Stimulated activated CD8-positive, alpha-beta memory T cell treated with anti-CD3 and anti-CD28 coated beads, Interleukin-2, amount 100 ng/mL, for 1 hour (primary cell): ENCODE measurements at places on chromosomes 5 and 9.
A peak's percentile ranks its signal among the peaks of the same experiment; 100 is the strongest.

- no peak for DNase-seq
These were observed 23.0 kb upstream of the GOLM1 start for GRCh38 chr9:86122311-86122710.

- no peak for DNase-seq
These were observed 135.2 kb downstream of the RXRA start for GRCh38 chr9:134461426-134461982.

GRCh38 chr5:18805376-18805775 lies 1171.1 kb downstream of the TAF11L14 start:
- no peak for DNase-seq

- DNase-seq, result peak; percentile 9
These were observed 624 bp downstream of the FBXW11 start for GRCh38 chr5:172005708-172006320.

GRCh38 chr9:14325147-14325546 lies 11.2 kb upstream of the NFIB start:
- no peak for DNase-seq

- no peak for DNase-seq
These were observed 139.9 kb downstream of the PALM2AKAP2 start for GRCh38 chr9:109919736-109920408.

DNA sequence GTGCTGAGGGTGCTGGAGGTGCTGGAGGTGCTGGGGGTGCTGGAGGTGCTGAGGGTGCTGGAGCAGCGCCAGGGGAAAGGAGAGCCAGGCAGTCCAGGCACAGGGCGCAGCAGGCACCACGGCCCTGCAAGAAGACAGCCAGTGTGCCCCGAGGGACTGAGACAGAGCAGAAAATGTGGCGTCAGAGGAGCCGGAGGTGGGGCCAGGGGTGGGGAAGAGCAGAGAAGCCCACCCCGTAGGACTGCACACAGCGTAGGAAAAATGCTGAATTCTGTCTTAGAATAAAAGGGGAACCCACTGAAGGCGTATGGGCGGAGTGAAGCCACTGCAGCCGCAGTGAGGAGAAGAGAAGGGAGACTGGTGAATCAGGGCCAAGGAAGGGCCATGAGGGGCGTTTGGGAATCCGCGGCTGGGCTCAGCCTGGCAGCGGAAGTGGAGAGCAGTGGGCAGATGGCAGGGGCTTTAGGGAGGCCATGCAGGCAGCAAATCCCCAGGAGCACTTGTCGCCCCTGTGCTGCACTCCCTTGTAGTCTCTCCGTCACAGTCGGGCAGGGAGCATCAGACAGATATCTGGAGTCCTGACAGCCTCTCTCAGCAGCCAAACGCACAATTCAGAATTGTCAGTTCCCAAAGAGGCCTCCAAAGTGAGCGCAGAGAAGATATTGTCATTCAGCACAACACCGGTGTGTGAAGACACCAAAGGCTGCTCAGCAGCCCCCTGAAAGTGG lies 35.9 kb upstream of the LECT2 start:
- no peak for DNase-seq

GRCh38 chr9:113715086-113715485 lies 161.0 kb upstream of the ZNF618 start:
- DNase-seq, result no peak

GRCh38 chr5:173925449-173926071 lies 37.4 kb downstream of the CPEB4 start:
- DNase-seq, result no peak

DNA sequence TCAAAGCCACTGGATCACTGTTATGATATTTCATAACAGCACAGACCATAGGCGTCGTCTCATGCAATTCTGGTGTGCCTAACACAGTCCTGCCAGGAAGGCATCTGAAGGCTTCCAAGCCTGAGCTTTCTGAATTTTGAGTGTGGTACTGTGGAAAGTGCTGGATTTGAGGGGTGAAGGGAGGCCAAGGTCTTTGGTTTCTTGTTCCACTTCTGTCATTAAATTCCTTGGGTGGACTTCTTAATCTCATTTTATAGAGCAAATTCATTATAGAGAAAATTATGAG lies 441.3 kb upstream of the PIK3R1 start:
- no peak for DNase-seq

- DNase-seq, result no peak
These were observed 41.4 kb downstream of the PDE8B start for GRCh38 chr5:77251921-77252320.

DNA sequence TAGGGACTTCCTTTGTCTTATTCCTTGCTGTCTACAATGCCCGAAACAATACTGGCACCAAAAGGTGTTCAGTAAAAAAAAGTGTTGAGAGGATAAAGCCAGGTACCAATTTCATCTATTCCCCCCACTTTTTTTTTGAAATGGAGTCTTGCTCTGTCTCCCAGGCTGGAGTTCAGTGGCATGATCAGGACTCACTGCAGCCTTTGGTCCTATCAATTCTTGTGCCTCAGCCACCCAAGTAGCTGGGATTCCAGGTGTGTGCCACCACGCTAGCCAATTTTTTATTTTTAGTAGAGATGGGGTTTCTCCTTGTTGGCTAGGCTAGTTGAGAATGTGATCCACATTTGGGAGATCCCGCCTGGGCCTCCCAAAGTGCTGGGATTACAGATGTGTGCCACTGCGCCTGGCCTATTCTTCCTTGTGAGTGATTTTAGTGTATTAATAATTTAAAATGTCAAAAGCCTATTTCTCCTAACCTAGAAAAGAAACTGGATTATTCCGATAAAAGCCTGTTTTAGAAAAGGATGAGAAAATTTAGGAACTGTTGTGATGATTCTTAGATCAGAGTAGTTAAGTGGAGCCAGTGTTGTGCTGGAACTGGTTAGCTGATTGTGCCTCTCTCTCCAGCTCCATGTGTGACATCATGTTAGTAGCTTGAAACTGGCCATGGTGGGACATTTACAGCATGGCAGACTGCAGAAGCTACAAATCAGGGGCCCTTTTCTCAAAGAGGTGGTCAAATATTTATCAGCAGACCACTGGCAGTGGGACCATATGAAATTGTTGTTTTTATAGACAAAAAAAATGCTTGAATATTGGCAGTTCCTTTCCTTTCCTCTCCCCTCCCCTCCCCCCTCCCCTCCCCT lies 14.3 kb downstream of the CDC42SE2 start:
- no peak for DNase-seq

- DNase-seq, result no peak
These were observed 264.6 kb downstream of the SEC61B start for GRCh38 chr9:99486684-99487083.

- DNase-seq, result no peak
These were observed 315.2 kb upstream of the ACO1 start for GRCh38 chr9:32069169-32069813.

- DNase-seq, result no peak
These were observed 2.9 kb upstream of the CAVIN4 start for GRCh38 chr9:100575006-100575405.

GRCh38 chr9:135370411-135371375 lies 108.9 kb upstream of the PPP1R26 start:
- DNase-seq, result no peak

DNA sequence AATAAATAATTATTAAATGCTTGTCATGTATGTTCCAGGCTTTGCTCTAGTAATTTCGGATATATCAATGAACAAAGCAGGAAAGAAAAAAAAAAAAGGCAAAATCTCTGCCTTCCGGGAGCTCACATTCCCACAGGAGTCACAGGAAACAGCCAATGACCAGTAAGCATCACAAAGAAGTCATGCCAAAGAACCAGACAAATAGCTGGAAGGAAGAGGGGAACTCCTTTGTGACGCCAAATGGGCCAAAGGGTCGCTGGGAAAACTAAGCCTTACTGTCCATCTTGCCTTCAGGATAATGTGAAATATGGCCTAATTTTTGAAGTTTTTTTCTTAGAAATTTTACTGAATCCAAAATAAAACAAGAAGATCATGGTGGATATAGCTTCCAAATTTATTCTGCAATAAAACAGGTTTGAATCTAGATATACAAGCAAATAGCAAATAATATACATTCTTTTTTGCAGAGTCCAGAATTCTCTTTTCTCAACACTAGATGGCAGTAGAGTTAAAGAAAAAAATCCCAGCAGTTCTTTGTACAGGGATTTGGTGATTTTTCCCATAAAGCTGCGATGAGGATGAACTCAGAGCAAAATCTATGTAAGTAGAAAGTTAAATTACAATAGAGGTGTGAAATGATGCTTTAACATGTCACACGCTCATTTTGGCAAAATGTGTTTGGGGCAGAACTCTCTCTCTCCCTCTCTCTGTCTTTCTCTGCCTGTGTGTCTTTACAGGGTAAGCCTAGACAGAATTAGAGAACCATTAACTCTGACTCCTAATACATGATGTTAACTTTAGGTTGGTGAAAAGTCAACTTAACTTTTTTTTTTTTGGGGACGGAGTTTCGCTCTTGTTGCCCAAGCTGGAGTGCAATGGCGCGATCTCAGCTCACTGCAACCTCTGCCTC lies 60.0 kb upstream of the TUT7 start:
- no peak for DNase-seq

DNA sequence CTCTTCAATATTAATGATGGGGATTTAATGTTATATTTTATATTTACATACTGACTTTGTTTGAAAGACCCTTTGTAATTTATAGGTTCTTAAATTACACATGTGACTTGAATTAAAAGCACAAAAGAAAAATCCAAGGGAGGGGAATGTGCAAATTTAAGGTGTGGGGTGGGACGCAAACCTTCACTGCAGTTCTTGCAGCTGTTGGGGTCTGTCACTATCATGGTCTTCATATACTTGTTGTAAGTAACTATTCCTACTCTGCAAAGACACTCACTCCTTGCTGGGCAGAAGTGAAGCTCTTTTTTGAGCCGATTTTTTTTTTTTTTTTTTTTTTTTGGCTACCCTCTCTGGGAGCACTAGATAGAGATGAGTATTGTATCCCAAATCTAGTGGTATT lies 505.3 kb downstream of the ARHGEF28 start:
- no peak for DNase-seq

DNA sequence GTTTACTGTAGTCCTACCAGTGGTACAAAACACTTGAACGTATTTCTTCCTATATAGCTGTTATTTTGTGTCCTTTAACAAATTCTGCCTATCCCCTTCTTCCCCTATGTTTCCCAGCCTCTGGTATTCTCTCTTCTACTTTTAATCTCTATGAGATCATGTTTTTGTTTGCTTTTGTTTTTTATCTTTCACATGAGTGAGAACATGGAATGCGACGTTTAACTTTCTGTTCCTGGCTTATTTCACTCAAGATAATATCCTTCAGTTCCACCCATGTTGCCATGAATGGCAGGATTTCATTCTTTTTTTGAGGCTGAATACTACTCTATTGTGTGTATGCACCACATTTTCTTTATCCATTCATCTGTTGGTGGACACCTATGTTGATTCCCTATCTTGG lies 634.4 kb upstream of the WWC1 start:
- DNase-seq, result no peak

DNA sequence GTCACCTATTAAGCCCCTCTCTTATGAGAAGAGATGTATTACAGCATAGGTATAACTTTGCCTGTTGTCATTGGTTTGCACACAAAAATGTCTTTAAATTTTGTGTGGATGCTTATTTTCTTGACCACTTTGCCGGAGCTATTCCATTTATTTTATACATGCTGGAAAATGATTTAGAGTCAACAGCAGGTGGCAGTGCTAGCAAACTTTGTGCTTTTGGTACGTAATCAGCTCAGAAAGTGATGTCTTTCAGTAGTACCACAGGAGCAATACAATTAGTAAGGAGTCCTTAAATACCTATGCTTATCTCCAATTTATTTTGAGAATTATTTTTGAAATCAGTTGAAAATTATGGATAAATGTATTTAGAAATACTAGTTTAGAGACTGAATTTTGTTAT lies 19.8 kb upstream of the NUDT12 start:
- no peak for DNase-seq

DNA sequence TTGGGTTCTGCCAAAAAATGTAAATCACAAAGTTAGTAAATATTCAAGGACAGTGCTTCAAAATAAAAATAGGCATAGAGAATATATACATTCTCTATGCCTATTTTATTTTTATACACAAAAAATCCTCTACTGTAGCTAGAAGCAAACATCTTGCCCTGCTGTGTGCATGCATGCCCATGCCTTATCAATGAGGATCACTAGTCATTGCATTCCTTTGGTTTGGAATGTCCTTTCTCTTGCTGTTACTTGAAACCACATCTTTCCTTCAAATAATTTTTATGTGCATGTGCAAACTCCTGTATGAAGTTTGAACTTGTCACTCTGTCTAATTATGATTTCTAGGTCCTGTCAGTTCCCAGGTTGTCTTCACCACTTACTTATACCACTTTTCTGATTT lies 278.9 kb upstream of the IZUMO3 start:
- DNase-seq, result no peak

DNA sequence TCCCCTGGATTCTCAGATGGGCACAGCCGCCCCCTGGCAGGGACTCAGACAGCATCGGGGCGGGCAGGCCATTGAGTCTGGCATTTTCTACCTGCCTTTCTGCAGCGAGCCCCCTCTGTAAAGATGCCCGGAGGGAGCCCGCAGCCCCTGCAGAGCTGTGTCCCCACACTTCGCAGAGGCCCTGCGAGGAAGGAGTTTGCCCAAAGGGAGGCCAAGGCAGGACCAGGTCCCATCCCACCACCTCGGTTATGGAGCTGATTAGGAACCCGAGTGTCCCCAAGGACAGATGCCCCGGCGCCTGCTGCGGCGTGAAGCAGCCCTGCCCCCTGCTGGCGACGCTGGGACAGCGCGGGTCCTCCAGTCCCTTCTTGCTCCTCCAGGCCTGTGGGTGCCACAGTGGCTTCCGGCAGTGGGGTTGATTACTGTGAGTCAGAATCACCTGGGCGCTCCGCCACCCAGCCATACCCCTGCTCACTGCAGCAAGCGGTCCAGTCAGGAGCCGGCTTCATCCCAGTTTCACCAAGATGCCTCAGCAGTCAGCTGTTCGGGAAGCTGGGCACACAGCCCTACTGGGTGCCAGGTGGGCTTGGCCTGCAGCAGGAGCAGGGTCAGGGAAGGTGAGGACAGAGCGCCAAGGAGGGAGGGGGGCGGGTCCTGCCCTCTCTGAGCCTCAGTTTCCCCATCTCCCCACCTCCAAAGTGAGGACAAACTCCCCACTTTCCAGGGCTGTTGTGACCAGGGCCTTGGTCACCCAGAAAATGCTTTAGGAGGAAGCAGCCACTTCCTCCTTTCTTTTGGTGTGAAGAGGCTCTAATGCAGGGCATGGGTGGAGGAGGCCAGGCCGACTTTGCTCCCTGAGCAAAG lies 117.2 kb downstream of the RXRA start:
- DNase-seq, result peak; percentile 79

DNA sequence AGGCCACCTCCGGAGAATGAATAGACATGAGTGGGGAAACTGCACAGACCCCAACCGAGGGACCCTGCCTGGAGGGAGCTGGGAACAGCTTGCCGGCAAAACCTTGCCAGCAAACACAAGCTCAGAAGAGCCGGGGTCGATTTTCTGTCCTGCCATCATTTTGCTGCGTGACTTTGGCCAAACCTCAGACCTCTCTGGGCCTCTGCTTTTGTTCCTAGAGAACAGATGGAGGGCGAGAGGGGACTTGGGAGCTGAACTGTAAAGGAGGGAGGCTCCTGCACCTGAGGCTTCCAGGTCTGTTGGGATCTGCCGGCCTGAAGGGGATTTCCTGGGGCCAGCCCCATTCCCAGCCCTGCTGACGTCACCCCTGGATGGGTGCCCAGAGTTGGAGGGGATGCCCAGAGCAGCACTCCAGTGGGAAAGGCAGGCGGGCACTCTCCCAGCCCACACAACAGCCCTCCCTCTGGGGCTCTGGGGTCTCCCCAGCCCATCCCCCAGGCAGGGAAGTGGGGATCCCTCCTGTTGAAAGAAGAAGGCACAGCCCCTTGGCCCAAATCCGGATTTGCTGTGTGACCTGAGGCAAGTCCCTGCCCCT lies 40.4 kb upstream of the SYNPO start:
- DNase-seq, result no peak

- DNase-seq, result no peak
These were observed 53.7 kb downstream of the TLE1 start for GRCh38 chr9:81635521-81636254.

GRCh38 chr5:179794575-179794974 lies 789 bp downstream of the LTC4S start:
- no peak for DNase-seq
